ENCODE measurements at places on chromosomes 5 and 9. TPM values are rescaled to one million over a fixed set of nuclear protein-coding genes. Genes with fewer than 3 reads are reported as not detected.

GRCh38 chr5:125477586-125477975 is 731.1 kb upstream of the ZNF608 start:
- no peak for DNase-seq

DNA sequence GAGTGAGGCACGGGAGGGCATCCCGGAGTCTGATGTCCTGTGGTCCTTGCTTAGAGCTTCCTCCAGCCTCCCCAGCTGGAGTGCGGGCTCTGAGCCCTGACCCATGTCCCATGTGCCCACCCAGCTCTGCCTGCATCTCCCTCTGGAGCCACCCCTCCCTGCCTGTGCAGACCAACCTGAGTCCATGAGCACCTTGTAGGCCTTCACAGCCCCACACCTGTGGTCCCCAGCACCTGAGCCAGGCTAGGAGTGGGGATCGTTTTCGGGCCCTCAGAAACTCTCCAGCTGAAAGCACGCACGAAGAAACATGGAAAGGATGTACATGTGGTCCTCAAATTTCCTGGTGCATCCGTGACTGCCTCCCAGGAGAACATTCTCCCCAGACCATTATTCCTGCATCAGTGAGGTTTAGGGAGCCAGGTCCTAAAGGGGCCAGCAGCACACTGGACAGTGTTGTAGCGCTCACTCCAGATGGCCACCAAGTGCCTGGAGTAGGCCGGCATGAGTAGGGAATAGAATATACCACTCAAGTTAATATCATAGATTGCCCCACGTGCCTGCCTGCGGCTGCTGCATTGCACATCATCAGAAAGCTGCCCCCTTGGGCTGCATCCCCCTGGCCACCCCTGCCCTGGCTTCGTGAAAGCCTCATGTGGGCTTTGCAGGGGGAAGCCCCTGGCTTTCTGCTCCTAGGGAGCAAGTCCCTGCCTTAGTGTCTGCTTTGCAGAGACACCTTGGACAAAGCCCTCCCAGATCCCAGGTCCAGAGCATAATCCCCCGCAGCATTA is 80.6 kb downstream of the WNK2 start:
- no peak for DNase-seq

DNA sequence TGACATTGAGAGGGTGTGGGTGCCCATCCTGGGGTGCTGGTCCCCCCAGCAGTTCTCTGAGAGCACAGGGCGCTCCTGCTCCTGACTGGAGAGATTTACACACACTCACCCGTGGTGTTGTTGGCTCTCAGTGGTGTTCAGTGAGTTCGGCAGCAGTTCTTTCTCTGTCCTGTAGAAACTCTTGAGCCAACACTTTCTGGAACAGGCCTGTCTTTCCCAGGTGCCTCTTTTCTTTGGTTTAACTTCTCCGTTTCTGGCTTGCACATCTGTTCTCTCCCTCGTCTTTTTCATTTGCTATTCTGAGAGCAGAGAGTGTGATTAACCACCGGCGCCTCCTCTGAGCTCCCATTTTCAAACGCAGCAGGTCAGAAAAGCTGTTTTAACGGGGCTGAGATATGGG is 284.5 kb downstream of the IRX2 start:
- DNase-seq, result no peak

DNA sequence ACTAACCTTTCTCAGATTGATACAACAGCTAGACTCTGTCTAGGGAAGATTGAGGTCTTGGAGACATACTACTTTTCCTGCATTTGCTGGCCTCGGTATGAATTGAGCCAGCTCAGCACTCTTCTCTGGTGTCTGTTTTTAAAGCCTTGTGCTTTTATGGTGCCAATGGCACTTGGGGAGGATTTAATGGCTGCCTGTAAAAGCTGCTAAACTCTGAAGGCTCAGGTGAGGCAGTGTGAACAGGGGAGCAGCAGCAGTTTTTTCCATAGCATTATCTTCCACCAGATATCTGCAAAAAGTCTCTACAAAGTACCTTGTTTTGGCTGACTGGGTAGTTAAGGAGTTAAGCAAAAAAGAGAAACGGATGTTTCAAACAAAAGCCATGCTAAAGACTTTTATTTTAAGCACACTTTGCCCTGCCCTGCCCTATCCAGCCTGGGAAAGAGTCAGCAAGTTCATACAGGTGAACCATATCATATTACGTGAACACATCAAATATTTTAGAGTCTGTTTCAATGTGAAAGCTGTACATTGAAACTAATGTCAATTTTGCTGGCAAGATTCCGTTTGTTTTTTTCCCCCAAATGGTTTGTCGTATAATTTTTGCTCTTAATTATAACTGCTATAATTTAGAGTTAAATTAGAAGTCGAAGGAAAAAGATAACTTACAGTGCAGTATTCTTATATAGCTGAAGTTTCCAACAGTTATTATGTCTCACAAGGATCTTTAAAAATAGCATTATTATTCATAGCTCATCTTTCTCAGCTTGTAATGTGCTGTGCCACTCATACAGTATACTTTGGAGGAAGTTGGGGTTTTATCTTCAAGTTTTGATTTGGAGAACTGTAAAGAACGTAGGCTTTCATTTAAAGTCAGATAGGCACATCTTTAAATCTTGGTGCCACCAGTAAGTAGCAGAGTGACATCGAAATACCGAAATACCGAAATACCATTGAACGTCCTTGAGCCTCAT is 424.1 kb upstream of the CD180 start:
- no peak for DNase-seq

DNA sequence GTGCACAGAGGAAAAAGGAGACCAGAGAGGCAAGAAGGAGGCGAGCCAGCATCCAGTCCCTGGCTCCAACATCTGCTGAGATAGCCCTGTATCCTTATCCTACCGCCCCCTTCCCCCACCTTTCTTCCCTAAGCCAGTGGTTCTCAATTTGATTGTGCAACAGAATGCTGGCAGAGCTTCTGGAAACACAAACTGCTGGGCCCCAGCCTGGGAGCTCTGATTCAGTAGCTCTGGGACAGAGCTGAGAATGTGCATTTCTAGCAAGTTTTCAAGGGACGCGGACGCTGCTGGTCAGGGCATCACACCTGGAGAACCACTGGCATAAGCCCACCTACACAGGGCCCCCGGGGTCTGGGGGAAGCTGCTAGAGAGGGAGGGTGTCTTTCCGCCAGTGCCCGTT is 21.1 kb downstream of the AK8 start:
- no peak for DNase-seq

DNA sequence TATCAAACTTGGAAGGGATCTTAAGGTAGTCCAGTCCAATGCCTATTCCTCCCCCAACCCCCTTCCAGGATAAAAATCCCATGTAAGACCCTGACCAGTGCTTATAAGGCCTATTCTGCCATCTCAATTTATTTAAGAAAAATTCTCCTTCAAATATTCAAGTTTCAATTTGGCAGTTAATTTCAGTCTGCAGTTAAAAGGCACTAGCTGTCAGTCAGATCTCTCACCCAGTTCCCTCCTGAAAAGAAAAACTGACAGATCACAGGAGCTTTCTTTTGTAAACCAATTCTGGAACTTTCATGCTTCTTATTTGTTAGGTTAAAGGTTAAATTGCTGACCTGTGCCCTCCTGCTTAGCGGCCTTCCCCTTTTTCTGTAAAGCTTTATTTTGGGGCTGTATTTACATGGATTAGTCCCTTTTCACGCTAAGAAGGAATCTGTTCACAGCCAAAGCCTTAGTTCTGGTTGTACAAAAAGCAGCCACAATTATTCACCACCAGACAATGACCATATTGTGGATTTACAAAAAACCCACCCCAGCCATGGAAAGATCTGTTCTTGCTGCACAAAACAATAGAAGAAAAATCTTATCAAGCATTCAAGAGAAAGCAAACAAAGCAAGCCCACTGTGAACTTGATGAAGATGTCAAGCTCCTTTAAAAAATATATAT is 68.7 kb downstream of the DENND1A start:
- DNase-seq, result no peak

The REEP2 gene
- 11.5 TPM for total RNA-seq

The FRMD3 gene
- 0.38 TPM for total RNA-seq

The C5orf52 gene
- total RNA-seq, result not detected

The SH2D3C gene
- total RNA-seq, result 65.8 TPM

The PCDHA13 gene
- total RNA-seq, result not detected

The WHRN gene
- total RNA-seq, result 8.6 TPM
